Kasumi-1 (cell line): ENCODE measurements at places on chromosomes 5 and 9.
A peak's percentile ranks its signal among the peaks of the same experiment; 100 is the strongest.

DNA sequence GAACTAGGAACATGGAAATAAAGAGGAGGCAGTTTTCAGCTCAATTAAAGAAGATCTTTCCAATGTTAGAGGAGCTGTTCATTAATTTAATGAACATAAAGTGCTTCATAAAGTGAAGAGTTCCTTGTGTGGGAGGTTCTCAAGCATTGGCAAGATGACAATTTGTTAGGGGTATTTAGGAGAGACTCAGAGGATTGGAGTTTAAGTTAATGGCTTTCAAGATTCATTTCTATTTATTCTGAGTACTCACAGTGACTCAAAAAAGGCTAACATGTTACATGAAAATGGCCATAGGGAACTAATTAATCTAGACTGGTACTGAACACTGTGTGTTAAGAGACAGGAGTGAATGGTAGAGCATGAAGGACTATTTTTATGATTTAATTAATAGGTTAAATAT lies 55.4 kb upstream of the CDH12 start:
- DNase-seq: no peak

DNA sequence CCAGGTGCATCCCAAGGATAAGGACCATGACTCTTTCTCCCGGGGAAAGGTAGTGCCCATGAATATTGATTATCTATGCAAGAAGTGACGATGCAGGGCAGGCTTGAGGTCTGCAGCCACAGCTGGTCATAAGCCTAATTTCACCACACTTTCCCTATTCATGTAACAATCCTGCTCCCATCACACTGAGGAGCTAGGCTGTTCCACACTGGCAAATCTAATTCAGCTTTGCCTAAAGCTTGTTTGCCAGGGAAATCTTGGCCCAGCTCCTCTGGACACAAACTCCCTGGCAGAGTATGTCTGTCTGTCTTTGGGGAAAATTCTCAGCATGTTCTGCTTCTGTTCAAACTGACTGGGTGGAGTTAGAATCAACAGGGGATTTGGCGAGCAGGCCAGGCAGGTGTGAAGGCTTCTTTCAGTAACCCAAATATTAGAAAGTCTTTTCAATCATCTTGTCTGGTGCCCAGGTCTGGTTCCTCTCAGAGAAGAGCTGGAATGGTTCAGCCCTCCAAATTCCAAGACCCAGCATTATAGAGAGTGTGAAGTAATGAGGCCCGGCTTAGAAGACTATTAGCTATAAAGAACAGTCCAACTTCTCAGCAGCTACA lies 88.5 kb upstream of the SPDL1 start:
- DNase-seq: no peak

DNA sequence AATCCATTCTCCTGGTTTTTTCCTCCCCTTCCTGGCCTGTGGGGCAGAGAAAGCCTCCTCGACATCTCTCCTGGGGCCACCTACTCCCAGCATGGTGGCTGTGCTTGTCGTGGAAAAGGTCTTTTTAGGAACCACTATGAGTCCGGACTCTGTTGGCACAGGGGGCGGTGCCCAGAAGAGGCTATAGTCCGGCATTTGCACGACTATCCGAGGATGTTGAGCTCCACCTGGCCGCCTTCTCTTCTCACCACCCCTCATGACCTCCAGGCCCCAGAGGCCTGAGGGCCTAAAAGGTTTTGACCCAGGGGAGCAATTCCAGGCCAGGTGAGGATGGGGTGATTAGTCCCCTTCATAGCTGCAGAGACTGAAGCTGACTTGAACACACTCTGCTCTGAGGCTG lies 14.1 kb downstream of the CSF2 start:
- DNase-seq: no peak

DNA sequence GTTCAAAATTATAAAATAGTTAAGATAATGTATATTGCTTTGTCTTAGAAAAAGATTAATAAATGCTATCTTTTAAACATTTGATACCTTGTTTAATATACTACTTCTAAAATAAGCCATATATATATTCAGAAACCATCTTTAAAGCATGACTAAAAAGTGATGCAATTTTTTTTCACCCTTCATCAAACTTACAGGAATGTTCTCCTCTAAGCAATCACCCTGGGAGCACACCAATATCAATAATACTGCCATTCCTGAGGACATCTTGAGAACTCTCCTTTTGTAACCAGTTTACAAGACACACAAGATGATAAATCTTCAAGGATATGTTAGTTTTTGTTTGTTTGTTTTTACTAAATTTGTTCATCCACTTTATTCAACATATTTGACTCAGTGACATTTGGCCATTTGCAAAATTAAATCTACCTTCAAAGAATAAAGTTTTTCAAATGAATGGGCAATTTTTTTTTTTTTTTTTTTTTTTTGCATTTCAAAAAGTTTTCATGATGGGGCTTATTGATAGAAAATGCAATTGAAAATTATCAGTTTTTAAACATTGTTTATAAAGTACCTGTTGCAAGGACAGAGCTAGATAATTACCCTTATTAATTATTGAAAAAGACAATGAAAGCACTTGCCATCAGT lies 17.2 kb downstream of the FOXD1 start:
- no peak for DNase-seq

- DNase-seq: no peak
Measured at GRCh38 chr9:105204416-105204815, 40.0 kb upstream of the SLC44A1 start.

GRCh38 chr5:73278693-73279092 lies 105.7 kb downstream of the TMEM174 start:
- DNase-seq: no peak

GRCh38 chr9:21661626-21662025 lies 140.8 kb upstream of the MTAP start:
- DNase-seq: no peak

- DNase-seq: no peak
Measured at GRCh38 chr9:79286992-79287707, 284.6 kb upstream of the TLE4 start.

DNA sequence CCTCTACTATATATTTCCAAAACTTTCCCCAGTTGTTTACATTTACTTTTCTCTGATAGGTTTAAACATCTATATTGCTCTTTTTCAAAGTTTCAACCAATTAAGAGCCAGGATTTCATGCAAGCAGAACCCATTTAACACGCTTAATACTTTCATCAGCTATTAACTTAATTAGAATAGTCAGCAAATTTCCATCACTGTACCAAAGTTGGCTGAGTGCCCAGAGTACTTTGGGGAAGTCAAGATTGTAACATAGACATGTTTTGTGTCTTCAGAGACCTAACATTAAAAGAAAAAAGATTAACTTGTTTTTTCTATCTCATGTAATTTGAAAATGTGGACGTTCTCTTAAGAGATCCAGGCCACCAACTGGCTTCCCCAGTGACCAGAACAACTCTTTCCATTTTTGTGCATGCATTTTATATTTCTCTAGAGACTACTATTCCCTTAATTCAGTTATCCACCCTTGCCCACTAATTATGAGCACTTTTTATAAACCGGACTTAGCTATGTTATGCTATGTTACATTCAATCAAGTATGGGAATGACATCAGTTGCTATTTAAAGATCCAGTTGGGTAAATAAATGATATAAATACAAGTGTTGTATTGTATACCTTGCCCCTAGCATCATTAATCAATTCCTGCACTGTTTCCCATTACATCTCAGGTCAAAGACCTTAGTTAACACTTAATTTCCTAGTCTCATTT lies 478.1 kb upstream of the NMUR2 start:
- DNase-seq: no peak

DNA sequence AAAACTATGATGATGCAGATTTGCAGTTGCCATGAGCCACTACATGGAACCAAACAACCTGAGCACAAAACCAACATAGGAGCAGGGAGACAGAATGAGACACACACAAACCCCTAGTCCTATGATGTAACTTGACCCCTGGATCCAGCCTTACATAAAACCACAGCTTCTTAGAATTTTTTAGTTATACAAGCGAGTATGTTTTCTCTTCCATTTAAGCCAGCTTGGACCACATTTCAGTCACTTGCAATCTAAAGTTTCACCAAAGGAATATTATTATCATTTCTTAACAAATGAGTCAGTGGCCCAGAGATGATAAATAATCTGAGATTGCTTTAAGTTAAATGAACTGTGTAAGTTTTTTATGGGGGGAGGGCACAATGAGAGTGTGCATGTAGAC lies 6.8 kb downstream of the SPOCK1 start:
- no peak for DNase-seq

DNA sequence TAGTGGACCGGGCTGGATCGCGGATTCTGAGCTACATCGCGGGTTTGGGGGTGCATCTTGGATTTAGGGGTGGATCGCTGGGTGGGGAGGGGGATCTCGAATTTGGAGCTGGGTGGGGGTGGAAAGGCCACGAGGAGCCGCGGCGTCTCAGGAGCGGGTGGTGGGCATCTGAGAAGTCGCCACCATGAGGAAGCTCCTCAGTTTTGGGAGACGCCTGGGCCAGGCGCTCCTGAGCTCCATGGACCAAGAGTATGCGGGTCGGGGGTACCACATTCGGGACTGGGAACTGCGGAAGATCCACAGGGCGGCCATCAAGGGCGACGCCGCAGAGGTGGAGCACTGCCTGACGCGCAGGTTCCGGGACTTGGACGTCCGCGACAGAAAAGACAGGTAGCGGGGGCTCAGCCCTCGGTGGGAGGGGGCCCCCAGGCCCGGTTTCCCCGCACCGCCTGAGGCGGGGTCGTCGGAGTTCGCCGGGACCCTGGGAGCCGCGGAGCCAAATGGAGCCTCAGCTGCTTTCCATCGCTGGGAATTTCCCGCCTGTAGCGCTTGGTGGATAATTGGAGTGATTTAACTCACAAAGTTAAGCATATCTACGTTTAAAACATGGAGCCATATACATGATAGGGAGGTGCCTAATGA lies 376 bp downstream of the ANKRD18B start:
- no peak for DNase-seq

DNA sequence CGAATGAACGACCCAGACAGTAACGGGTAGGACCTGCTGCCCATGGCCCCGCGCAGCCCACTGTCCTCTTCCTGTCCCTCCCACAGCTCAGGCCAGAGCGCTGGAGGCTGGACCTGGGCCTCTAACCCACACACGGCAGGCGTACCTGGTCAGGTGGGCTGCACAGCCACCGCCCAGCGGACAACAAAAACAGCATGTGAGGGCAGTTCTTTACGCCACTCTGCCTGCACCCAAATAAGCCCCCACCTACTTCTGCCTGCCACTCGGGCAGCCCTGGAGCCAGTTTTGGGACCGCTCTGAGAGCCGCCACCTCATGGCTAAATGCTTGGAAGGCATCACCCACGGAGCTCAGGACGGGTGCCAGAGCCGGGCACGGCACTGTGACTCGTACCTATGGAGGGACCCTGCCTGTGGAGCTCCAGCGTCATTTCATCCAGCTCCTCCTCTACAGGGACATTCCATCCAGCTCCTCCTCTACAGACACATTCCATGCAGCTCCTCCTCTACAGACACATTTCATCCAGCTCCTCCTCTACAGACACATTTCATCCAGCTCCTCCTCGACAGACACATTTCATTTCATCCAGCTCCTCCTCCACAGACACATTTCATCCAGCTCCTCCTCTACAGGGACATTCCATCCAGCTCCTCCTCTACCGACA lies 18.9 kb downstream of the CLPTM1L start:
- no peak for DNase-seq

- DNase-seq: no peak
Measured at GRCh38 chr9:32940740-32941139, 60.7 kb downstream of the APTX start.

DNA sequence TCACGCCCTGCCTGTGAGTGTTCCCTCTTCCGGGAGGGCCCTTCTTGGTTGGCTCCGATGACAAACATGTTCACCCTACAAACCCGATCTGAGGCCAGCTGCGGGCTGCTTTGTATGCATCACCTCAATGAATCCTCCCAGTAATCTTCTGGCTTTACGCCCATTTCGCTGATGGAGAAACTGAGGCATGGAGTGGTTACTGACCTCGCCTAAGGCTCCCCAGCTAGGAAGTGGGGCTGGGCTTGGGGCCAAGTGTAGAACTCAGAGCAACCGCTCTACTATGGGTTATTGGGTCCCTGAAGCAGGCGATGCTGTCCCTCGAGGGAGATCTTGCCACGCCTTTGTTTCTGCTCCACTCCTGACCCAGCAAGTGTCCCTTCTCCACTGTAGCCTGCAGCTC lies 38.2 kb upstream of the RPL26L1 start:
- no peak for DNase-seq

DNA sequence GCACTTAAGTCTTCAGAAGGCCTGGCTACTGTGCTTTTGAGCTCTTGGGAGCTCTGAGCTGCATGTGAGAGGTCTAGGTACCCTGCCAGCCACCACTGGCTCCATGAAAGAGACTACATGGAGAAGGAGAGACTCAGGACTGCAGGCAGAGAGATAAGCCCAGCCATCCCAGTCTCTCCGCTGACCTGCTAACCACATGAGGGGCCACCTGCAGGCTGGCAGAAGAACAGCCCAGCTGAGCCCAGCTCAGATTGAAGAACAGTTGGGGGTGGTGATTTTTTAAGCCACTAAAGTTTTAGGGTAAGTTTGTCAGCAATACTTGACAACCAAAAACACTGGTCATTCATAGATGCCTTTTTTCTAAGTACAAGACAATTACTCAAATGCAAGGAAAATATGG lies 205.0 kb upstream of the PRDM9 start:
- DNase-seq: no peak

DNA sequence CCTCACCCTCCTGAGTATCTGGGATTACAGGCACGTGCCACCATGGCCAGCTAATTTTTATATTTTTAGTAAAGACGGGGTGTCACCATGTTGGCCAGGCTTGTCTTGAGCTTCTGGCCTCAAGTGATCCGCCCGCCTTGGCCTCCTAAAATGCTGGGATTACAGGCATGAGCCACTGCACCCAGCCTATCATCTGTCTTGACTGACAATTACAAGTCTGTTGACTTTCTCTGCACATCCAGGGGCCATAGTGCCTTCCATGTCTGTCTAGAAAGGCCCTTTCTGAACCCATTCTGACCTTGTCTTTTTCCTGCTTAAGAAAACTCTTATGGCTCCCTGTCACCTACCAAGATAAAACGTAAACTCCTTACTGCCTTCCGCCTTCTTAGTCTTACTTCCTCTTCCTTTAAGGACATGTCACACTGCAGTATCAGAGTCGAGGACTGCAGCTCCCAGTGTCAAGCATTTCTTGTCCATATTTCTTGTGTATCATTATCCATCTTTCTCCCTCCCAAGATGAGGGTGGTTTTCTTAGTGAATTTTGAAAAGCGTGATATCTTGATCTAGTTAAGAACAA lies 49.9 kb upstream of the SHB start:
- peak; percentile 28 for DNase-seq

- DNase-seq: no peak
Measured at GRCh38 chr5:171872666-171873065, 87.0 kb downstream of the SMIM23 start.

- no peak for DNase-seq
Measured at GRCh38 chr9:37121881-37122280, 1.5 kb downstream of the ZCCHC7 start.

- no peak for DNase-seq
Measured at GRCh38 chr5:124036786-124037185, 524.8 kb downstream of the CSNK1G3 start.

- no peak for DNase-seq
Measured at GRCh38 chr9:135763716-135764446, 61.9 kb downstream of the KCNT1 start.

- DNase-seq: peak; percentile 33
Measured at GRCh38 chr5:96807075-96807654, 580 bp downstream of the ERAP1 start.

- DNase-seq: no peak
Measured at GRCh38 chr5:33769196-33769595, 122.6 kb downstream of the ADAMTS12 start.
